ENCODE measurements at places on chromosomes 4 and X. TPM values are rescaled to one million over a fixed set of nuclear protein-coding genes. Genes with fewer than 3 reads are reported as not detected.

GRCh38 chrX:131366407-131366806 is 77.3 kb upstream of the IGSF1 start:
- no peak for DNase-seq

DNA sequence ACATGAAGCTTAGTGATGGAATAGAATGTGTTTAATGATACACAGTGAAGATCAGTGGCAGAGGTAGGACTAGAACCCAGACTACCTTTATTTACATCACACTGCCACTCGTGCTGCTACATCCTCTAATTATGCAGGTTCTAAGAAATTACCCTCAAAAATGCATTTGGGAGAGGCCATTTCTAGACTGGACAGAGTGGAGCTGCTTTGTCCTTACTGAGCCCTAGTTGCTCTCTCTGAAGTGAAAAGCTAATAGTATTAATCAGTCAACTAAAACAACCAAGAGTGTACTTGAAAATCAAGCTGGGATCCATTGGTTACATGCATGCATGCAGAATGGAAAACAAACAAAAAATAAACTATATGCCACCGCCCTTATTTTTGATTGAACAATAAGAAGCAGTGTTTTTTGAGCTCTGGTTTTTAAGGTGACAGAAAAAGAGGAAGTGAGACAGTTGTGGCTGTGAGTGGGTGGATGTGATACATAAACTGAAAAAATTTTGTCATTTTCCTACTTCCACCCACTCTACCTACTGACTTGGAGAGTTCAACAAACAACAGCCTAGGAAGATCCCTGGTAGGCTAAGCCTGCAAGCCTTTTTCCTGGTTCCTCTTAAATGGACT is 6.8 kb upstream of the VSIG4 start:
- no peak for DNase-seq

DNA sequence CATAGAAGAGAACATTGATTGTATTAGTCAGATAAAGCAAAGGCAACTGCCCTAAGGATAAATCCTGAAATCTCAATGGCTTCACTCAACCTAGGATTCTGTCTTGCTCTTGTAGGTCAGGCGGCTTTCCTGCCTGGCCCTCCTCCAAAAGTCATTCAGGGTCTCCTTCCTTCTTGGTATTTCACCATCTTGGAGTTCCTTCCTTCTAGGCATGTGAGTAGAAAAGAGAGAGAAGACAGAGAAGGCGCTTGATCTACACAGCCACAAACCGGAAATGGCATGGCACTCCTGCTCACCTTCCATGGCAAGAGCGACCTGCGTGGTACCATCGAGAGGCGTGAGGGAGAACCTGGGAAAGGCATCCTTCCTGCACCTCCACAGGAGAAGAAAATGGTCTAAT is 45.3 kb upstream of the HELT start:
- DNase-seq: no peak

DNA sequence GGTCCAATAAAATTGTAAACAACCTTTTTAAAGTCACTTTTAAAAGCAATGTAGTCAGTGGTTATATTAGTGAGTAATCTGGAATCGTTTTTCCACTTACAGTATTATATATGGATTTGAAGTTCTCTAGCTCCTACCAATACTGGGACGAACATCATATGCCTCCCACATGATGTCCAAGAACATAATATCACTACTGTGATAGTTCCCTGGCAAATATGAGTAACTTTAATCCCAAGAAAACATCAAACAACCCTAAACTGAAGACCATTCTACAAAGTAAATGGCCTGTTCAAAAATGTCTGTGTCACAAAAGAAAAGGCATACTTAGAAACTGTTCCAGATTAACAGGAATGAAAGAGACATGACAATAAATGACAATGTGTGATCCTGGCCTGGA is 53.6 kb upstream of the FGFBP2 start:
- DNase-seq: no peak

RHOXF2 gene
- not detected for total RNA-seq

DNA sequence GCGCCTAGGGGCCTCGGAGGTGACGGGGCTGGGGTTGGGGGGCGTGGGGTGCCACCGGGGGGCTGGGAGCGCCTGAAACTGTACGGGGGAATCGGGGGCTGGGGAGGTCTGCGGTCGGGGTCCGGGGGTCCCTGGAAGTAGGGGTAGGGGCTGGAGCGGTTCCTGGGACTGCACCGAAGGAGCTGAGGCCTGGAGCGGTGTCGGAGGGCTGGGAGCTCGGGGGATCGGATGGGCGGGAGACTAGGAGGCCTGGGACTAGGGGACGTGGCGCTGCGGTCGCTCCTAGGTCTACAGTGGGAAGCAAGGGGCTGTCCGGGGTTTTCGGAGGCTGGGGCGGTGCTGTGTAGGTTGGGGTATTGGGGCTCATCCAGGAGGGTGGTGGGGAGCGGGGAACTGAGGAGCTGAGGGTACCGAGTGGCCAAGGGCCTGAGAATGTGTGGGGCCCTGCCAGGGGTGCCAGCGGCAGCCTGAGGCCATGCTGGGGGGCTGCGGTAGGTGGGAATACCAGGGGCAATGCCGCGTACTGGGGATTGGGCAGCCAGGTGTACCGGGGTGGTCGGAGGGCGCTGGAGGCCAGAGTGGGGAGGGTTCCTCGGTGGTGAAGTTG is 562 bp downstream of the AKAP17A start:
- DNase-seq: no peak

DNA sequence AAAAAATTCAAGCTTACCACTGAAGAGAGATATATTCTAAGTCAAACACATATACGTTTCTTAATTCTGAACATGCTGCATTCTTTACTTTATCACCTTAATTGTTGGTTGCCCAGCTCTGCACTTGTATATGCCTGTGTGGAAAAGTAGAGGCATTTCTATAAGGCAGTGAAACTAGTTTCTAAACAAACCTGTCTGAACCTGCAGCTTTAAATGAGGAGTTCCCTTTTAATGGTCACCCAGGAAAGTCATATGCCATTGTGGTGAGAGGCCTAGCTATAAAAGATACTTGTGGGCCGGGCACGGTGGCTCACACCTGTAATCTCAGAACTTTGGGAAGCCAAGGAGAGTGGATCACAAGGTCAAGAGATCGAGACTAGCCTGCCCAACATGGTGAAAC is 147.4 kb upstream of the RXFP1 start:
- no peak for DNase-seq

LIMCH1 gene
- 0.76 TPM for total RNA-seq

GRCh38 chrX:130330706-130331105 is 9.0 kb upstream of the SLC25A14 start:
- DNase-seq: peak; percentile 79

- DNase-seq: no peak
These were observed 38.9 kb downstream of the TRIML1 start for GRCh38 chr4:188177997-188178675.

- DNase-seq: no peak
These were observed 546.3 kb downstream of the MAGEB5 start for GRCh38 chrX:26762253-26762652.
